ENCODE measurements at places on chromosomes 6 and 20.

GRCh38 chr20:62500237-62500864 lies 24.6 kb upstream of the GATA5 start:
- peak; percentile 64 for DNase-seq

- DNase-seq = no peak
Measured at GRCh38 chr6:34049395-34050342, 96.2 kb downstream of the GRM4 start.

DNA sequence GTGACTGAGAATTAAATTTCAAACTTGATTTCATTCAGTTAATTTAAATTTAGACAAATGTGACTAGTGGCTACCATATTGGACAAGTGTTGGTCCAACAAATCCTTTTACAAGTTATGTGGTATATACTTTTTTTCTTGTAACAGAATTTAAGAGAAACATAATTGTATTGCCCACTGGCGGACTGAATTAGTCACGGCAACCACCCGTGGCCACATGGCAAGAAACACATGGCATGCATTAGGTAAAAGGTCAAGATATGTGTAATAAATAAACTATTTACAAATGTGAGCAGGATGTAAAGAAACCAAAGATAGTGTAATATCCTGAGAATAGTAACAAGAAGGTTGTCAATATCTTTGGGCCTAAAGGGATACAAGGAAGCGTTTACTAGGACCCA lies 91.2 kb downstream of the LCA5 start:
- peak; percentile 8 for DNase-seq

GRCh38 chr6:16450821-16451220 lies 212.4 kb downstream of the GMPR start:
- peak; percentile 73 for DNase-seq

DNA sequence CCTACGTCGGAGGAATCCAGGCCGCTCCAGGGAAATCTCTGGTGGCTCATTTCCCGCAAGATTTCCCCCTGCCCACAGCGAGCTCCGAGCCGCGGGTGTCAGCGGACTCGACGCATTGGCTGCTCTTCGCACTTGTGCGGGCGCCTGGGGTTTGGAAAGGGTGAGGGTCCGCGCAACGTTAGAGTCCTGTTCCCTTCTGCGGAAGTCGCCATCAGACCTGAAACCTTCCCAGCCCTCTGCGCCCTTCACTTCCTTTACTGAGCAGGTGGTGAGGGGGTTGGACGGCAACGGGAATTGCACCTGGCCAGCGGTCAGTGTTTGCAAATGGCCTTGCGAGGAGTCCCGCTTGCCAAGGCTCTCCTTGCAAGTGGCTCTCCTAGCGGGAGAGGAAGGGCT lies 8.4 kb downstream of the PAX1 start:
- no peak for DNase-seq

DNA sequence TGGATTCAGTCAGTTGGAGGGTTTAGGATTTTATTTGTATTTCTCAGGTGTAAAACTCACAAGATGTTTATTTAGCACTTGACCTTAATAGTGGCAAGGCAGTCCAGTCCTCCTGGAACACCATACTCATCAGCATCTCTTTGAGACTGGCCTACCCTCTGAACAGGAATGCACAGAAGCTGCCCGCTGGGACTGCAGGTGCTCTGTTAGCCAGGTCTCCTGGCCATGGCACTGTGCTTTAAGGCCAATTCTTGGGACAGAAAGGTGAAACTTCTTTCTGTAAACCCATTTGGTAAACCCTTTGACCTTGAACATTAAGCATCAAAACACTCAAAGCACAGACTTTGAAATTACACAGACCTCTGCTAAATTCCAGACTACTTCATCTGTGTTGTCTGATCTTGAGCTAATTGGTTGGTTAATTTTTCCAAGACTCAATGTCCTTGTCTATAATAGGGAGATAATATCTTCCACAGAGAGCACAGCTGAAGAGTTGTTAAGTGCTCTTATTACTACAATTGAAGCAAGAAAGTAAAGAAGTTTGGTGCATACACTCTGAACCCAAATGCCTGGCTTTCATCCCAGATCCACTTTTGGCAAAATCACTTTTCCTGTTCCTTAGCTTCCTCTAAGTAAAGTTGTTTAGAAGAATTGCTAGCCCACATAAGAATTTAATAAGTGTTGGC lies 54.9 kb upstream of the NT5E start:
- DNase-seq = no peak

GRCh38 chr6:139766796-139767195 lies 392.3 kb upstream of the CITED2 start:
- DNase-seq = no peak

GRCh38 chr6:27426045-27426620 lies 37.6 kb downstream of the ZNF391 start:
- no peak for DNase-seq

DNA sequence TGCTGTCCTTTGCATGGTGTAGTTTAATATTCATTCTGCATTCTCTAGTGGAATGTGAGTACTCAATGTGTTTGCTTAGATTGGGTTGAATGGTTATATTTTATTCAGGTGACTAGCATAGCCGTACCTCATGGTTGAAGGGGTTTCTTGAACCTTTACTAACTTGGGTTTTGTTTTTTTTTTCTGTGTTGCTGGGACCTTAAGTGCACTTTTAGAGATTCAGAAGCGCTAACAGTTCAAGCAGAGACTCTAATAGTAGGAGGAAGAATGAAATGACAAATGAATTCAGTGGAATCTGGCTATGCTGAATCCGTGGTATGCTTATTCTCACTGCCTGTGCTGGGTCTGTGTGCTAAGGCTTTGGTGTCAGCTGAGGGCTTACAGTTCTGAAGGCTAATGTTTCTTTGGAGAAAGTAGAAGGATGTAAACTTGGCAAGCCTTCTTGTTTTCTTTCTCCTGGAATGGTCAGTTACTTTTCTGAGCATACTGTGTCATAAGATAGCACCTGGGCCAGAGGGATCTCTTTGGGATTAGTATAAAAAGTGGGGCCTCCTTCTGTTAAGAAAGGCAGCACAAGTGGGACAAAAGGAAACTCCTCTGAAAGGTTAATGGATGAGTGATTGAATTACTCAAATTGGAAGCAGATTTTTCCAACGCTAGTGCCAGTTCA lies 28.7 kb downstream of the RNF144B start:
- DNase-seq = no peak

- no peak for DNase-seq
Measured at GRCh38 chr6:45574014-45574461, 196.3 kb upstream of the SUPT3H start.

- peak; percentile 29 for DNase-seq
Measured at GRCh38 chr6:10837009-10837621, 1.2 kb downstream of the MAK start.

DNA sequence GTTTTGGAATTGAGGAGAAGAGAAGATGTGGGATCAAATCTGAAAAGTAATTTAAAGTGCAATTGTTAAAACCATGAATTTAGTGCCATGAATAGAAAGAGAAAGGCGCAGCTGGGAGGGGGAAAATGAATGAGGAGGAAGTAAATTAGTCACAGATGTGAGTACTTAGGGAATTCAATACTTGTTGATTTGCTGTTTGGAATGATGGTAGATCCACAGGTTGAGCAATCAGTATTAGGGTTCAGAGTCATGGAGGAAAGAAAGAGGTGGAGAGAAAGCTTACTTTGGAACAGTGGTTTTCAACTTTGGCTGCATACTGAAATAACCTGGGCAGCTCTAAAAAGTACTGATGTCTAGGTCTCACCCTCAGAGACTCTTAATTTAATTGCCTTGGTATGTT lies 229.7 kb upstream of the ASCC3 start:
- no peak for DNase-seq

DNA sequence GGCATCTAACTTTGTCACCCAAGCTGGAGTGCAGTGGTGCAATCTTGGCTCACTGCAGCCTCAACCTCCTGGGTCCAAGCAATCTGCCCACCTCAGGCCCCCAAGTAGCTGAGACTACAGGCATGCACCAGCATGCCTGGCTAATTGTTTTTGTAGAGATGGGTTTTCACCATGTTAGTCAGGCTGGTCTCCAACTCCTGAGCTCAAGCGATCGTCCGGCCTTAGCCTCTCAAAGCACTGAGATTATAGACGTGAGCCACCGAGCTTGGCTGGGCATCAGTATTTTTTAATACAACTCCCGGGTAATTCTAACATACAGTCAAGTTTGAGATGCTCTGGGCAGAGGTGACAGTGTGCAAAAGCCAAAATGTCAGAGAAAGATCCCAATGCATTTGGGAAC lies 73.5 kb downstream of the NFATC2 start:
- DNase-seq = no peak

DNA sequence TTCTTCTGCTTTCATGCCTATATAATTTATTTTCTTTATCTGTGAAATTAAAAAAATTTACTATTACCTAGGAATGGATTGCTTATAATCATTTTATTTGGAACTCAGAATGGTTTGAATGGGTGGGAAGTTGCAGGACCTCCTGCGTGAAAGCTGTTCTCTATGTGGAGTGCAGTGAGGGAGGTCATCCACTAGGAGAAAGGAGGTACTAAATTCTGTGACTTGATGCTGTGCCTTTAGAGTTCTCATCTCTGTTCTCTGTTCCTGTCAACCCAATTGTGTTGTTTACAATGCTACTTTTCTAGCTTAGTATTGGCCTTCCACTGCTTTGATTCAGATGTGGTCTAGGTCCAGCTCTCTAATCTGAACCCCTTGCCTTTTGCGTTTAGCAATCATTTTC lies 65.0 kb upstream of the HIVEP1 start:
- DNase-seq = no peak

DNA sequence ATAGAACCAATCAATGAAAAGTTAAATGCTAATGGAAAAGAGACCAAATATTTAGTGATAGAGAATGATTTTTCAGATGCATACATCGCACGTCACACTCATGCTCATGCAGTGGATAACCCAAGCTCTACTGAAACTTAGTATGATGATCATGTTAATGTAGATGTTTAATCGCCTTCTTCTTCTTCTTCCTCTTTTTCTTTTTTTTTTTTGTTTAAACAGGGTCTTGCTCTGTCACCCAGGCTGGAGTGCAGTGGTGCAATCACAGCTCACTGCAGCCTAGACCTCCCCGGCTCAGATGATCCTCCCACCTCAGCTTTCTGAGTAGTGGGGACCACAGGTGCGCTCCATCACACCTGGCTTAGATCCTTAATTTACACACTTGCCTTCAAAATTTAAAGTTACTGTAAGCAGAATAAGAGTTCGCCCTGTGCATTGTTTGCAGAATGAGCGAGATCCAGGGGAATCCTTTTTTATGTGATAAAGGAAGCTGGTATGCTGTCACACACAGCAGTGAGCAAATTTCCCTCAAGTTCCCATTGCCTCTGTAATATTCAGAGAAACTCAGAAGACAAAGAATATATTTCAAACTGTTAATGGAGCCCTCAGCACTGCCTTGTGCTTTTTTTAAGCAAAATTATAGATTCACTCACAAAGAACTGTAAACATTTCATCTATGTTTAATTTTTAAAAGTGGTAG lies 194.2 kb upstream of the SGK1 start:
- no peak for DNase-seq

DNA sequence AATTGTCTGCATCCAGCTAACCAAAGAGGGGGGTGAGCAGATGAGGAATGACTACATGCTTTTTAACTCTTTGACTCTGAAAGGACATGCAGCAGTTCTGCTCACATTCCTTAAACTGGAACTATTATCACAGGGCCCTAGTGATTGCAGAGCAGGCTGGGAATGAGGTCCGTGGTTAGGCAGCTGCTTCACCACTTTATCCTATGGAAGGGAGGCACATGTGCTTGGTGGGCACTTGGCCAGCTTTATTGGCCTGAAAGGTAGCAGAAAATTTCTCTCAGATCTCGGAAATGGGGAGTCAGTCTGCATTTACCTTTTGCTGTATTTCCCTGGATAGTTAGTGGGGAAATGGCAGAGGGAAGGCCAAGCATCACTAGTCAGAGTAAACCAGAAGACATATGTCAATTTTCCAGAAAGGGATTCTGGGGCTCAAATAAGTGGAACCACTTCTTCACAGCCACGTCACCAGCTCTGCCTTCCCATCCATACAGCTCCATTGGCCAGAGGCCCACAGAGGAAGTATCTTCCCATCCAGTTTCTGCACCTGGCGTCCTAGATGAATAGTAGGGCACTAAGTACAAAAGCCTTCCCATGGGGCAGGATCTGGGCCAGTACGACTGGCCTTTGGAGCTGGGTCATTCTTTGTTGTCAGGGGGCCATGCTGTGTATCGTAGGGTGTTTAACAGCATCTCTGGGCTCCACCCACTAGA lies 444.8 kb downstream of the PTPRT start:
- DNase-seq = no peak

GRCh38 chr6:155850408-155850841 lies 394.8 kb upstream of the NOX3 start:
- peak; percentile 85 for DNase-seq

DNA sequence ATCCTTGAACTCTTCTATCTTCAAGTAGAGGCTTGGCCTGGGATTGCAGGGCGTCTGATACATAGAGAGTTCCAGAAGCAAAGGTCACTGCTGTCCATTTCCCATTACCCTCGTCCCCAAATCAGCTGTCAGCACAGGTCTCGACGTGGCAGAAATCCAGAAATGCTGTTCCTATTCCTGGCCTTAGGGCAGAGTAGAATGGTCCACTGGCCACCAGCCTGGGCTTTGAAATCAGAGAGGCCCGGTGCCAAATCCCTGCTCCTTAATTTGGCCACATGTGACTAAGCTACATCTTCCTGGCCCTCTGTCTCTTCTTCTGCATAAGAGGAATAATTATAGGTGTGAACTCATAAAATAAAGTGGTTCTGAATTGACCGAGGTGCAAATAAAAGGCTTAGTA lies 40.9 kb upstream of the FAM83D start:
- no peak for DNase-seq

DNA sequence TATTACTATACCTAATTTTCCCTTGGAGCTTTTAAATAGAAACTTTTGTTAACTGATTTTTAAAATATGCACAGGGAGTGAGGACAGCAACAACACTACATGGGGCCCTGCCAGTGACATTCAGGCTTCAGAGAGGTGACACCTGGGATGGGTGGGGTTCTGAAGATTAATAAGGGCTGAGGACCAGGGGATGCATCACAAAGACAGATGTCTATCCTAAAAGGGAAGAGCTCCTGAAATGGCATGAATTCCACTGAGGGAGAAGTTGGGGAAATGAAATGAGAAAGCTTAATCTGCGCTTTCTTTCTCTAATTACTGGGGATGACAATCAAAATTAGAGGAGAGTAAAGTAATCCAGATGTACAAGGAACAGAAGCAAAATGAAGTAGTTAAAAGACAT lies 162.8 kb downstream of the BTBD9 start:
- no peak for DNase-seq
